ENCODE measurements at places on chromosomes 6 and 20.

DNA sequence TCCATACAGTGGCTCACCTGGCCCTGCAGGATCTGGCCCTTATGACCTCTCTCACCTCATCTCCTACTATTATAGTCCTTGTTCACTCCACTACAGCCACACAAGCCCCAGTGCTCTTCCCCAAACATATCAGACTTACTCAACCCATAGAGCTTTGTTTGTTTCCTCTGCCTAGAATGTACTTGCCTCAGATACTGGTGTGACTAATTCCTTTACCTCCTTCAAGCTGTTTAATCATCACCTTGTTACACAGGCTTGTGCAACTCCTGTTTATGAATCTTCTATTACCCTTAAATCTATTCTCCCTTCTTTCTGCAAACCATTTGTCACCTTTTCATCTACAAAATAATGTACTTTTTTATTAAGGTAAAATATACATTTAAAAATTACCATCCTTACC is 3.2 kb downstream of the DEFB125 start:
- no peak for DNase-seq

GRCh38 chr6:121858310-121858709 is 422.9 kb downstream of the GJA1 start:
- DNase-seq = no peak

DNA sequence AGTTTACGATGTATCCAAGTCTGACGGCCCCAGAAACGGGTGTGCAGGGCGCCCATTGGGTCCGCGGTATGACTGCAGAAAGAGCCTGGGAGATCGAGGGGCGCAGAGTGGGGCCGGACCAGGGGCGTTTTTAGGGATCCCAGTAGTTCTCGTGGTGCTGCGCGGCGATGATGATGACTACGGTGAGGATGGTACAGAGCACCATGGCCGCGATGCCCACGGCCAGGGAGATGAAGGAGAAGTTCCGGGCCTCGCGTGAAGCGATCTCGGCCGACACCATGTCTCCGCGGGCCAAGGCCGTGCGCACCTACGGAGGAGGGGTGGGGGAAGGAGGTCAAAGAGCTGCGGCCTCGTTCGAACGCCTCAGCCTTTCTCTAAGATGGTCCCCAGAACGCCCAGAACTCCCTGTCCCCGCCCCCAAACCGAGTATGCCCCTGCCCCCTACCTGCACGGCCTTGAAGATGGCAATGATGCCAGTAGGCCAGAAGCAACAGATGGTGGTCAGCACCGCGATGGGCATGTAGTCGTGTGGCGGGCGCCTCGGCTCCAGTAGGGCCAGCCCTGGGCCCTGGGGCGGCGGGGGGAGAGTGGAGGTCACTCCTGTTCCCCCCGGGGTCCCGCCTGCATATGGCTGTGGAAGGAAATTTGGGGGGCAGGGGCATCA is 2.5 kb downstream of the PRRT1 start:
- peak; percentile 31 for DNase-seq

DNA sequence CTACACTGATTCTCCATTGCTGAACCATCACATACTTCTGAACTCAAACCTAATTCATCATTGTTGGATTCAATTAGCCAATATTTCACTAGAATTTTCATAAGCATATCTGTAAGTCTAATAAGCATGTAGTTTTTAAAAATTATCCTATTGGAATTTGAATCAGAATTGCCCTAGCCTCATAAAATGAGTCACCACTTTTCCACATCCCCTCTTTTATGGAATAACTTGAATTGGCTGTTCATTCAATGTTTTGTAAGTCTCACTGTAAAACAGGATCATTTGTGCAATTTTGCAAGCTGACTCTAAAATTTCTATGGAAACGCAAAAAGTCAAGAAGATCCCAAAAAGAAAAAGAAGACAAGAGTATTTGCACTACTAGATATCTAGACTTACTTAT is 141.0 kb downstream of the HACE1 start:
- DNase-seq = no peak

DNA sequence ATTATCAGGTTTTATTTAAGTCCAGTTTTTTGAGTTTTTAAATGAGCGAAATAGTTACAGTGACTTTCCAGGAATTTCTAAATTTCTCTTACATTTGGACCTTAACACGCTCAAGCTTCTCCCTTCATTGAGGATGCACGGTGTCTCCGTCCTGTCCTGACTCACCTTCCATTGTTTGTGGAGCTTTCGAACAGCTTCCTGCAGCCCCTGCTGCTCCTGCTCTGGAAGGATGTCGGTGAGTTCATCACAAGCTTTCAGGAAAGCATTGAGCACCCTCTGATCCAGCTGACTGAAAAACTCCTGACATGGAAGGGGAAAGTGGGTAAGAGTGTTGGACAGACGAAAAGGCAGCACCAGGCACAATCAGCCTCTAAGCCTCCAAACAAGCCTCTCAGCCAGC is 183.7 kb downstream of the SYNE1 start:
- no peak for DNase-seq

- DNase-seq = no peak
Observed at GRCh38 chr6:88165087-88165843, 882 bp downstream of the CNR1 start.

GRCh38 chr6:109261811-109262210 is 120.5 kb downstream of the CD164 start:
- no peak for DNase-seq

DNA sequence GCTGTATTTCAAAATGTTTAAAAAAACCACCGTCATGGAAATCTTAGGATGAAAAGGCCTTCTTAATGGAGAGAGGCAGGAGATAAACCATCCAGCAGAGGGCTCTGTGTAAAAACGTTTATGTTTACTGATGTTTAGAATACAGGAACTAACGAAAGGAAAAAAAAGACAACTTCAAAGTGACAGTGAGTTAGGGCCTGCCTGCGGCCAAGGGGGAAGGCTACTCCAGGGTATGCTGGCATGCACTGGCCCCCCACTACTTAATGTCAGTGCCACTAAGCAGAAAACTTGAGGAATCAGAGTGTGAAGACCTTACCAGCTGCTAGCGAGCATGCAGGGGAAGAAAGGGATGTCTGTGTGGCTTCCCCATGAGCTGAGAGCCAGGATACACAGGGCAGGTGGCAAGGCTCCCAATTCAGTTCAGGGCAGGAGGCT is 47.7 kb downstream of the AKAP7 start:
- peak; percentile 35 for DNase-seq

GRCh38 chr6:151018911-151019782 is 153.6 kb downstream of the MTHFD1L start:
- no peak for DNase-seq

DNA sequence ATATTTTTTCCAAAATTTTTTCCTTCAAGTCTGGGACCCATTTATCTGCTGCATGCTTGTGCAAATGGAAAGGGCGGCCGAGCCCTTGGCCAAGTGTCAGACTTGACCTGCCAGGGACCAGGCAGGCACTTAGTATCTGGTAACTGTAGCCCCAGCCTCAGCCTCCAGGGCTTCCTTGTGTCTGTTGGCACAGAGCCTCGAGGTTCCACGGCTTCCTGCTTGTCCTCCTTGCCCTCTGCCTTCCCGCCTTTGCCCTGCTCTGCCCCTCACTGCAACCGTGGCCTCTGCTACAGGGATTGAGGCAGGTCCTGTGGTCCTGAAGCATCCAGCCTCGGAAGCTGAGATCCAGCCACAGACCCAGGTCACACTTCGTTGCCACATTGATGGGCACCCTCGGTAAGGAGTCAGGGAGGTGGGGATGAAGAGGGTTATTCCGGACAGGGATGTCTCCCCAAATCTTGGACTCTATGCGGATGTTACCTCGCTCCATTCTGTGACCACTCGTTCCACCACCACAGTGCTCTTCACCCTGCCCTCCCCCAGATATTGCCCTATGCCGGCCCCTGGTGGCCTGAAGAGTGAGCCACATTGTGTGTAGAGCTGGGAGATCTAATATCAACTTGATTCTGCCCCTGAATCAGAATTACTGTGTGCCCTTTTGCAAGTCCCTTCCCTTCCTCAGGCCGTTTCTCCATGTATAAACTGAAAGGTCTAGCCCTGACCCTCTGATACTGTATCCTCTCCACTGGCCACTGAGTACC is 41.5 kb upstream of the SRF start:
- peak; percentile 27 for DNase-seq

DNA sequence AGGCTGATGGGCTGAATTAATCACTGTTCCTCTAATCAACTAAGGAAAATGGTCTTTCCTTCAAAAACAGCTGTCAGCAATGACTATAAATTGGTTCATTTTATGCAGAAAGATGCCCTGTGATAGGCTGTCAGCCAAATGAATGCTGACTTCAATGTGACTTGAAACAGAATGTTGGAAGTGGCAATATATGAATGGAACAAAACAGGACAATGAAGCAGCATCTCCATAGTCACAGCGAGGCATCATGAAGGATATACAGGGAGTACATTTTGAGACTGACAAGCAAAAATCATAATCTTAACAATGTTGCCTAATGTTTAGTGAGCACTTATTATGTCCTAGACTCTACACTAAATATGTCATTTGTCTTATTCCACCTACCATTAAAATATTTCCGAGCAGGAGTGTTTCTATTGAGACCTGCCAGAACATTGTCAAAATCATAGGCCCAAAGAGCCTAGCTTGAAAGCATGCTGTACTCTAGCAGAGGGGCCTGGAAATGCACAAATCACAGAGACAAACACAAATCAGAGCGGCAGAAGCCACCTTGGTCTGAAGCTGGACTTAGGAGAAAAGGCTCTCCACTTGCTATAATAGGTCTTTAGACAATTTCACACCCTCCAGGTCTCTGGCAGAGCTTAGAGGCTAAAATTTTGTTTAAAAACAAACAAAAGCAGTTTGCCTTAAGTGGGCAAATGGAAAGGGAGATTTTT is 63.3 kb downstream of the FAM50B start:
- no peak for DNase-seq

- DNase-seq = no peak
Observed at GRCh38 chr6:40328986-40329545, 258.1 kb downstream of the LRFN2 start.

GRCh38 chr6:154164397-154164796 is 125.4 kb downstream of the OPRM1 start:
- DNase-seq = no peak

DNA sequence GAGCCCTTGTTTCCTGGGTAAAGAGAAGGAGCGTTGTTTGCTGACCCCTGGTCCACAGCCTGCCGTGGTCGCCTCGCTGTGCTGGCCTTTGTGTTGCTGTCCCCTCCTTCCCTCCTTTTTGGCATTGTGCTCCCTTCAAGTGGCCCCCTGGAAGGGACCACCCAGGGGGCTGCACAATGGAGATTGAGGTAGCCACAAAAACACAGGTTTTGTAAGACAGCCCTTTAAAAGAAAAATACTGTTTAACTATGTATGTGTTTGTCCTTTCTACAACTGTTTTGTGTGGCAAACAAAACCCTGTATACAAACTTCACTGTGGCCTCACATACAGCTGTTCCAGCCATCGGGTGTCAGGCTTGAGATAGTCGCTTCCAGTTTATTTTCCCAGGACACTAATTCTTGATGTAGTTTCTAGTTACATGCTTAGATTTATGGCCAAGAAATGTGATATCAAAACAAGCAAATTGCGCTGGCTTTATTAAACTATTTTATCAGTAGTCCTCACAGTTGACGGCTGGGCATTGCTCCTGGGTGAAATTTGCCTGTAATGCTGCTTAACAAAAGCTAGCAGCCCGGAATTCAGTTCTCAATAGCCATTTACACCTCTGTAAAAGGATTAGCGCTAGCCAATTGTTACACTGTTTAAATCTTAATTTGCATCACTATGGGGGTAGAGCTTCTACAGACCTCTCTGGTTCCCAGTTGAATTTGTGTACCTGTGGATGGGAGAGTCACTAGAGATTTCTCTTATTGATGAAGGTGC is 64.1 kb downstream of the KIZ start:
- no peak for DNase-seq

GRCh38 chr20:33083544-33084340 is 4.3 kb downstream of the BPIFB4 start:
- DNase-seq = no peak

DNA sequence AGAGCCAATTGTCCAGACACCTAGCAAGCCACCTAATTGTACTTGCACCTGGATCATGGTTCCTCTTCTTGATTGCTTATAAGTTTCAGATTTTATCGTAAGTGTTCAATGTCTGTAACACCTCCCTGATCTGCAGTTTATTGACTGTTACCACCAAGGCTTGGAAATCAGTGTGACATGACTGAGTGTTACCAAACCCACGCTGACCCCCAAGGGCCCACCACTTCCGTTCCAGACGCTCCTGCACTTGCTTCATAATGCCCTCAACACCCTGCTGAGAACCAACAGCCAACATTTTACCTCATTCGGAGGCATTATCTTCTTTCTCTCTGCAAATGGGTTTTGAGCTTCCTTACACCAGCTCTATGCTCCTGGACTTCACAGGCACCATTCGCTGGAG is 6.3 kb downstream of the CCR6 start:
- DNase-seq = no peak

GRCh38 chr6:132368916-132369481 is 32.3 kb downstream of the MOXD1 start:
- DNase-seq = no peak

DNA sequence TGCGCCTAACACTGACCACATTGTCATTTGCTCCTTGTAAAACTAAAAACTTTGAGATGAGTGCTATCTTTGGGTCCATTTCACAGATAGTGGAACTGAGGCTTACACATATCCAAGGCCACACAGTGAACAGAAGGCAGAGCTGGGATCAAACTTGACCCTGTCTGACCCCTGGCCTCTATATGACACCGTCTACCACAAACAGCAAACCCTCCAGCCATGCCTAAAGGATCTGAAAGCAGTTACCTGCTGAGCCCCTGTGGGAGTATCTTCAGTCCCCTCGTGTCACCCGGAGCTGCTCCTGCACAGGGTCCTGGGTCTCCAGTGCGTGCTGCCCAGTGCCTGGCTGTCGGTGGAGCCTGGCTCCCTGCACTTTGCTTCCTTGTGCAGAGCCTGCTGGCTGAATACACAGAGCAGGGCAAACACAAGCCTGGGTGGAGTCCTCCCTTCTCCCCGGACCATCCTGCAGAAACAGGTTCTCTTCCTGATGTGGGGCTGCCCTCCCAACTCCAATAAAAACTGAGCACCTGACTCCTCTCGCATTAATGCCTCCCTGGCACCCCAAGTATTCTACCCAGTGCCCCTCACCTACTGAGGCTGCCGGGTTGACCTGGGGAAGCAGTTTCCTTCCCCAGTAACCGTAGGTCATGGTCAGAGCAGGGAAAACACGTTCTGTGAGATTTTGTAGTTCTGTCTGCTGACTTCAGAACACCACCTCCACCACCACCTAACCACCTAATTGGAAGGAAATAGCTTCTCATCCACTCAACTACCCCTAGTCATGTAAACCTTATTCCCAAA is at the start of gene BCAS1:
TSS of gene BCAS1 (minus strand) at position 408 of the 801 bp plus-strand sequence. CDS start 11,876 bp downstream, outside the sequence.
- DNase-seq = no peak

DNA sequence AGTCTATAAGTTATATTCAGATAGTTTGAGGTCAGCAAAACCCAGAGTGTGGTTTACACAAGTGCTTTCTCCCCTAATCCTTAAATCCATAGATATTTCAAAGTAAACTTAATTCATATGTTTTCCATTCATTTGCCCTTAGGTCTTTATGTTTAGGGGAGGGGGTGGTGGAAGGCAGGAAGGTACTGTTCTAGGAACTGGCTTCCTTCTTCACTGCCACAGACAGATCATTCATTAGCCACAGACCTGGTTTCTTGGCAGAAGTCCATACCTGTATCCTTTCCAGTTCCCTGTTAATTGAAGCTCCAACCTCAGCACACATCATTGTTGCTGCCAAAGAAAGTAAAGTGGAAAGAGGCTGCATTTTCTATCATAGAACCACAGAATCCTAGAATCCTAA is 123.0 kb downstream of the AIG1 start:
- no peak for DNase-seq

GRCh38 chr20:59606566-59606965 is 2.2 kb downstream of the PHACTR3 start:
- DNase-seq = no peak
